Glutamatergic neuron (in vitro differentiated cells): ENCODE measurements at places on chromosomes 3 and 15.

DNA sequence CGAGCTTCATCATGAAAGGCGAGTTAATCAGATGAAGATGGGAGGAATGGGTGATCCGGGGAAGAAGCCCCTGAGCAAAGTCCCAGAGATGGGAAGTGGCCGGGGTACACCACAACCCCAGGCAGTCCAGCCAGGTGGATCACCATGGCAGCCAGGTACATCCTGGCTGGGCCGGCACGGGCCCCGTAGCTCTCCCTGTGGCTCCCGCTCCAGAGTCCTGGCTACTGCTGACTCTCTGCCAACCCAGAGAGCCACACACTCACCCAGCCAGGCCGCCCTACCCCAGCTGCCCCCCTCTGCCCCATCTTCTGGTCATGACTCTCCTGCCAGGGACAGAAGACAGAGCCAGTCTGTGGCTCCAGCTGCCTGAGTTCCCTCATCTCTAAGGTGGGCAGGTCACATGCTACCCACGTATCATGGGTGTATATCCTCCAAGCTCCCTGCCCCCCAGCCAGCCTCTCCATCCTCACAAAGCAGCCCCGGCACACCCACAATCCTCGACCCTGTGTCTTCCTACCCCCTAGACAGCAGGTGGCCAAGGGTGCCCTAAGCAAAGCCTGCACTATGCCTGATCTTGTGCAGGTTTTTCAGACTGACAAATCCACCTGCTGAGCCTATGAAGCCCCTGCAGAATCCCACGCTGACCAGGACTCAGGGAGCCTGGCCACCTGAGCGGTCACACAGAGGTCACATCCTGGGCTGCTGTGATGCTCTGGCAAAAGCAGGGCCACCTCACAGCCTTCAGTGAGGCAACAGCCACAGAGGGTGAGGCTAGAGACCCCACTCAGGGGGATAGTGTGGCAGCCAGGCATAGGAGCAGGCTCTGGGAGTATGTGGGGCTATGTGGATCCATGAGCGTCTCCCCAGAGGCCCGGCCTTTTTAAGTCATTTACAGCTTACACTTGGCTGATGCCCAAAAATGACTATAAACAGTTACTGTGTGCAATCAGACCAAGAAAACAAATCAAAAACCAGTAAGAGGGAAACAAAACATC lies 13.2 kb downstream of the XXYLT1 start:
- no peak for DNase-seq

GRCh38 chr3:101725194-101725889 lies 928 bp downstream of the CEP97 start:
- peak; percentile 32 for DNase-seq

DNA sequence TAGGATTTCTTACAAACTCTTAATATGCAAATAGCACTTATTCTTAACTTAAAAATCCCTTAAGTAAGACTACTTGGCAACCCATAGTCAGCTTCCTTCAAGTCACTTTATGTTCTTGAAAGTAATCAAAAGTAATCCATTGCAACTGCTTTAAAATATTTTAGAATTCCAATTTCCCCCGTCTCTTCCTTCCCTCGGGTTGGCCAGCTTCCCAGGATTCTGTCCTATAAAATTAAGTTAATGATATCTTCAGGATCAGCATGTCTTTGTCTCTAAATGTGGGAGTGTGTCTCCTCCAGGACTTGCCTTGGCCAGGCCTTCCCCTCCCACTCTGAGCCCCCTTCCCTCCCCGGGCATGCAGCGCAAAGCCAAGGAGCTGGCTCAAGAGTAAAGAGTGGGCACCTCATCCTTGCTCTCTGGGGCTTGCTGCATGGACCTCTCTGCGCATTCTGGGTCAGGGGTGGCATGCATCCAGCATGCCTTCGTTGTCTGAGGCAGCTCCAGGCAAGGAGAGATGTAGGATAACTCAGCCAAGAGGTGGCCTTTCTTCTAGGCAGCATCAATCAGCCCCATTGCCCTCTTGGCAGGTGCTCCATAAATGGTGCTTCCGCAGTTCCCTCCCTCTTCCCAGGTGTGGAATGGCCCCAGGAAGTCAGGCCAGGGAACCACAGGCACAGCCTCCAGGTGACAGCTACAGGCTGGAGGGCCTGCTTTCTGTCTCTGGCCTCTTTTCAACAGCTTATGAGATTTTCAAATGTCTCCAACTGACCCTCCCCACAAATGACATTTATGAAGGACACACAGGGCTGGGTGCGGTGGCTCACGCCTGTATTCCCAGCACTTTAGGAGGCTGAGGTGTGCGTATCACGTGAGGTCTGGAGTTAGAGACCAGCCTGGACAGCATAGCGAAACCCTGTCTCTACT lies 108.7 kb upstream of the ALDH1A3 start:
- DNase-seq, result no peak

DNA sequence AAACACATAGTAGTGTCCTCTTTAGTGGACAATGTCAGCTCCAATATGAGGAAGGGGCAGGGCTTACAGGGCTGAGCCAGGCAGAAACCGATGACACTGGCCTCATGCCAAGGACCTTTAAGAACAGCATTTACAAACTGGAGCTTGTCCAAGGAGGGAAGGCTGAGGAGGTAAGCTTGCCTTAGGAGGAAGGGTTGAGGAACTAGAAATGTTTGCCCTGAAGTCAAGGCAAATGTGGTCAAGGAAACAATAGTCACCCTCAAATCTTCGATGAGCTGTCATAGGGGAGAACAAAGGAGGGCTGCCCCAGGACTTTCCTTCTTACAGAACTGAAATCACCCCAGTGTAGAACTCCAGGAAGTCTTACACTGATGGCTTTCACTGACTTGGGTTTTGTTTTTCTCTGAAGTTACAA lies 136.4 kb downstream of the LIPC start:
- no peak for DNase-seq

GRCh38 chr3:53166206-53166605 lies 5.2 kb downstream of the PRKCD start:
- no peak for DNase-seq

- DNase-seq, result no peak
Observed at GRCh38 chr15:62218841-62219240, 53.8 kb upstream of the C2CD4B start.

DNA sequence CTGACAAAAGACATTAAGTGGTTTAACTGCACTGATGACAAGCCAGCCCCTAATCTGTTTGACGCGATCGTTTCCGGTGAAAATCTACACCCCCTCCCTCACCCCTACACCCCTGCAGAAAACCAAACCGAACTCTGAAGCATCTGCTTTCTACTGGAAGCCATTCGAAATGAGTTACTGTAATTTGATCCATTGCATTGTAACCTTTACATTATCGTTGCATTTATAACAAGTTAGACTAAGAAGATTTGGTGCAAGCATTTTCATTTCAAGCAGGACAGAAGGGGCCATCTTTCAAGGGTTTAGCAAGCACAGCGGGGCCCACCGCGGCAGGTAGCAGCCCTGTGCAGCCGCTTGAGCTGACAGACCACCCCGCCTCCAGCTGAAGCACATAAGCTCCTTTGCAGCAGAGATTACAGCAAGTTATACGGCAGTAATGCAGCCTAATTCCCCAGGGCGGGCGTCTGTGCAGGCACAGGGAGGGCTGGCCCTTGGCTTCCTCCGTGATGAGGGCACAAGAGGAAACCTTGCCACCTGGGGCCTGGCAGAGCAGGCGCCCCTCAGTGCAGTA lies 79.3 kb downstream of the CHSY1 start:
- DNase-seq, result peak; percentile 79

GRCh38 chr3:12916159-12916558 lies 74.8 kb upstream of the RPL32 start:
- no peak for DNase-seq

GRCh38 chr3:71701251-71701762 lies 23.9 kb downstream of the EIF4E3 start:
- DNase-seq, result no peak

DNA sequence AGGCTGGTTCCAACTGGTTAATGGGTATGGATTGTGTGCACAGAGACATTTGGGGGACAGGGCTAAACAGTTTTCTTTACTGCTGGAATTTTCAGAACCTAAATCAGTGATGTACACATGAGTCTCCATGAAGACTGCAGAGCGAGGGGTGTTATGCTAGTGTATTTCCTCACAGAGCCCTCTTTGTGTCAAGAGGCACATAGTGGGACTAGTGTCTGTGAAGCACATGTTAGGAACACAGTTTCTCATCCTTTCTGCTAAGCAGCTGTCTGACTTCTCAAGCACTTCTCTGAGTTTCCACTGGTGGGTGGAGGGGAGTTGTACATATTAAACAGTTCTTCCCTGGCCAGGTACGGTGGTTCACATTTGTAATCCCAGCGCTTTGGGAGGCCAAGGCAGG lies 9.4 kb upstream of the STARD5 start:
- DNase-seq, result no peak

GRCh38 chr3:30428251-30428650 lies 178.2 kb upstream of the TGFBR2 start:
- DNase-seq, result no peak

DNA sequence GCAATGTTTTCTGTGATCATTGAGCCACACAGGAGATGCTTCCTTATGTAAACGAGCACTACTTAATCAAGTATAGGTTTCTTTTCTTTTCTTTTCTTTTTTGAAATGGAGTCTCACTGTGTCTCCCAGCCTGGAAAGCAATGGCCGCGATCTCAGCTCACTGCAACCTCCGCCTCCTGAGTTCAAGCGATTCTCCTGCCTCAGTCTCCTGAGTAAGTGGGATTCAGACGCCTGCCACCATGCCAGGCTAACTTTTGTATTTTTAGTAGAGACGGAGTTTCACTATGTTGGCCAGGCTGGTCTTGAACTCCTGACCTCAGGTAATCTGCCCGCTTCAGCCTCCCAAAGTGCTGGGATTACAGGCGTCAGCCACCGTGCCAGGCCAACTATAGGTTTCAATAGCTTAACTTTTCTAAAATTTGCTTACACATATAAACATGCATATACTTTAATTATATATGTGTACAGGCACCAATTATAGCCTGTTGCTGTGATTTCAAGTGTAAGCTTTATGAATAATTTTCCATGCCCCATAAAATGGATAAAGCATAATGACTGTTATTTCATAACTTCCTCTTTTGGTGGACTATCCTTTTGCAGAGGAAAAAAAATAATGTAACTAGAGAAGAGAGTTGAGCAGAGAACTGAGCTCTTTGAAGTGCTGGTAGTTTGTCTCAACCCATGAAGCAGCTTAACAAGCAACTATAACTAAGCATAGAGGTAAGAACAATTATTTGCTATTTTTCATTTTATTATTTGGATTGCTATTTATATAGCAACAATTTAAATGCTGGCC lies 24.8 kb upstream of the MBNL1 start:
- no peak for DNase-seq

DNA sequence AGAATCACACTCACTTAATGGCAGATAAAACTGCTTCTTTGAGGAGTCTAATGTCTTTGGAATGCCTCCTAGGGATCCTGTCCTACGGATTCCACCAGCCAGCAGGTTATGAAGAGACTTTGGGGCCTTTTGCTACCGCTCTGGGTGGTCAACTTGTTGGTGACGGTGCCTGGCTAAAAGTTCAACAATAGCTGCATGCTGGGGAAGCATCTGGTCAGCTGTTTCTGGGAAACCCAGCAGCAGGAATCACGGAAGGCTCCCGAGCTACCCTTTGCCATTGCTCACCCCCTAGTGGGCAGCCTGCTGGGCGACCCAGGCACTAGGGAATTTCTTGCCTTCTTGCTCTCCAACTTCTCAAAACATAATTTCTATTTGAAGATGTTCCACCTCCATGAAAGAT lies 263.3 kb downstream of the NEK10 start:
- DNase-seq, result peak; percentile 22

DNA sequence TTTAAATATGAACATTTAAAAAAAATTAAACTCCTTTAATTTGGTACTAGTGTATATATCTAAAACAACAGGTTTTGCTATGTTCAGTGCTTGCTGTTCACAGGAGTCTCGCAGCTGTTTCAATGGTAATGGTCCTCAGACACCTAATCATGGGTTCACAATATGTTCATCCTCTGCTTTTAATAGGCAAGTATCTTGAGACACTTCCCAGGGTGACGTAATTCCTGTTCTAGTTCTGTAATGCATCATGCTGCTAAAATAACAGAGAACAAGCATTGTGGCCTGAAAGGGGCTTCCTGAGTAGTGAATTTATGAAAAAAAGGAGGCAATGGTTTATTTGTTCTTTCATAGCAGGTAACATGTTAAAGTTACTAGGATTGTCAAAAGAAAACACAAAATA lies 625.2 kb upstream of the GBE1 start:
- DNase-seq, result no peak

- no peak for DNase-seq
Observed at GRCh38 chr3:111617406-111617805, 22.3 kb upstream of the ZBED2 start.

DNA sequence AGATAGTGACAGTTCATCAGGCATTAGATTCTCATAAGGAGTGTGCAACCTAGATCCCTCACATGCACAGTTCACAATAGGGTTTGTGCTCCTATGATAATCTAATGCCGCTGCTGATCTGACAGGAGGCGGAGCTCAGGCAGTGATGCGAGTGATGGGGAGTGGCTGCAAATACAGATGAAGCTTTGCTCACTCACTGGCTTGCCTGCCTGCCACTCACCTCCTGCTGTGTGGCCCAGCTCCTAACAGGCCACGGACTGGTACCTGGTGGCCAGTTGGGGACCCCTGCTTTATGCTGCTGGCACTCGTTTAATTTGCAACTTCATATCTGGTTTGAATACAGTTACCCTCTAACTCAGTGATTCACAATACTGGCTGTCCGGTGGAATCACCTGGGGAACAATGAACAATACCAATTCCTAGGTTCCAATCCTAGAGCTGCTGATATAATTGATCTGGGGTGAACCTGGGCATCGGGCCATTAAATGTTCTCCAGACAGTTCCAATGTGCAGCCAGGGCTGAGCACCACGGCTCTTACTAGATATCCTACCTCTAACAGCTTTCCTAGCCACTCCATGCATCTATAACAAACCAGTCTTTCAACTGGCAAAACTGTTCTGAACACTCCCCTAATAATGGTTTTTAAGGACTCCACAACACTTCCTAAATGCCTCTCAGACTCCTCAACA lies 131.4 kb downstream of the ATP1B3 start:
- peak; percentile 32 for DNase-seq

- no peak for DNase-seq
Observed at GRCh38 chr3:54777141-54777540, 150.7 kb downstream of the LRTM1 start.

DNA sequence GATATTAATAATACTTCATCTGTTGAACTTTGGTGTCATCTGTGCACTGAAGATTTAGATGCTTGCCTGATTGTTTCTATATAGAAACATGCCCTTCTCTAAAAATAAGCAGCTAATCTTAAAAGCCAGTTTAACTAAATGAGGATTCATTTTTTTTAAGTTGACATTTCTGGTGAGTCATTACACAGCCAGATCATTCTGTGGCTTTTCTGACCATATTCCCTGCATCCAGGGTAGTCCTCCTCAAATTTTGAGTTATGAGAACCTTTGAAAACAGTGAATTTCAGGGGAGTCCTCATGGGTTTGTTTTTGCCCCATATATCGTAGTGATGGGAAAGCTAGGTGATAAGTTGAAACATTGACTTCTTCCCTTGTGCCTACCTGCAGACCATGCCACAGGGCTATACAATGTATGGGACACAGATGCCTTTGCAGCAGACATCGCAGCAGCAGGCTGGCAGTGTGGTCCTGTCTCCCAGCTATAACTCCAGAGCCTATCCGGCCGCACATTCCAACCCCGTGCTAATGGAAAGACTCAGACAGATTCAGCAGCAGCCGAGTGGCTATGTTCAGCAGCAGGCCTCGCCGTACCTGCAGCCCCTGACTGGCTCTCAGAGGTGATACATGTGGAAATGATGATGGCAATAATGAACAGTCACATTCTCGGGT lies 26.5 kb upstream of the P2RY12 start:
- no peak for DNase-seq
